Nephron progenitor cell (in vitro differentiated cells): ENCODE measurements at places on chromosomes 1 and 21.

- no peak for DNase-seq
Measured at GRCh38 chr1:104295511-104295910, 545.8 kb downstream of the AMY1C start.

DNA sequence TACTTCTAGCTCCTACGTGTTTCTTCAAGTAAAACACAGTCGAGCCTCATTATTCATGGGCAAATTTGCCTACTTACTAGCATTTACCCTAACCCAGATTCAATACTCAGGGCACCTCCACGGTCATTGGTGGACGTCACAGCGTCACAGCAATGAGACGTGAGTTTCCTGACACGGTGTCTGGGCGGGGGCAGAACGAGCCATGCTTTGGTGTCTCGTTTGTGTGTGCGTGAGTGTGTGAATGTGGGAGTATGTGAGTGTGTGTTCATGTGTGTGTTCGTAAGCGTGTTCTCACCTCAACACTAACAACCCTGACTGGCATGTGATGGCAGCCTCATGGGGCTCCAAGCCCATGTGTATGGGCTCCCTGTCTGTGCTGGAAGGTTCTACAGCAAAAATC lies 17.5 kb upstream of the COL18A1 start:
- no peak for DNase-seq

GRCh38 chr1:231177936-231178335 lies 16.1 kb downstream of the TRIM67 start:
- no peak for DNase-seq

- no peak for DNase-seq
Measured at GRCh38 chr1:79431340-79431739, 424.8 kb upstream of the ADGRL4 start.

DNA sequence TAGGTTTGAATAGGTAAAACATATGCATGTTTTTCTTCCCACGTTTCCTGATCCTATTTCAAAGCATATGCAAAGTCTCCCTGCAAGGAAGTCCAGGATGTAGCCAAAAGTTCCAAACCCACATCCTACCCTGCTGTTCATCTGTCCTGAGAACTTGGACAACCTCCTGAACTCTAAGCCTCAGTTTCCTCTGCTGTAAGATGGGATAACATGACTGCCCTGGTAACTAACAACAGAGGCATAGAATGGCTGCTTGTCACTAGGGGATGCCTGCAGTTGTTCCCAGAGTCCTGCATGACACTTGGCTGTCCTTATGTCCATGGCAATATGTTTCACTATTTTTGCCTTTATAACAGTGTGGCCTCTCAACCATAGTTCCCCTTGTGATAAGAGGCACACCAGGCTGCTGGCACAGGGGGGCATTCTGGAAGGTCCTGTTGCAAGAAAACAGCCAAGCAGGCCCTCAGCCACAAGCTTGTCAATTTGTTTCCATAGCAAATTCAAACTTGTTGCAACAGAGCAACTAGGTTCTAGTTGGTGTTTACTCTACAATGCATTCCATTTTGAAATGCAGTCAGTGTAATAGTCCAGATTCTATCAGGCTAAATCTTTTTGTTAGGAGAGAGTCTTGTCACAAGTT lies 1.5 kb upstream of the HDGF start:
- no peak for DNase-seq

- DNase-seq = no peak
Measured at GRCh38 chr1:187413405-187414169, 584.8 kb downstream of the PLA2G4A start.

DNA sequence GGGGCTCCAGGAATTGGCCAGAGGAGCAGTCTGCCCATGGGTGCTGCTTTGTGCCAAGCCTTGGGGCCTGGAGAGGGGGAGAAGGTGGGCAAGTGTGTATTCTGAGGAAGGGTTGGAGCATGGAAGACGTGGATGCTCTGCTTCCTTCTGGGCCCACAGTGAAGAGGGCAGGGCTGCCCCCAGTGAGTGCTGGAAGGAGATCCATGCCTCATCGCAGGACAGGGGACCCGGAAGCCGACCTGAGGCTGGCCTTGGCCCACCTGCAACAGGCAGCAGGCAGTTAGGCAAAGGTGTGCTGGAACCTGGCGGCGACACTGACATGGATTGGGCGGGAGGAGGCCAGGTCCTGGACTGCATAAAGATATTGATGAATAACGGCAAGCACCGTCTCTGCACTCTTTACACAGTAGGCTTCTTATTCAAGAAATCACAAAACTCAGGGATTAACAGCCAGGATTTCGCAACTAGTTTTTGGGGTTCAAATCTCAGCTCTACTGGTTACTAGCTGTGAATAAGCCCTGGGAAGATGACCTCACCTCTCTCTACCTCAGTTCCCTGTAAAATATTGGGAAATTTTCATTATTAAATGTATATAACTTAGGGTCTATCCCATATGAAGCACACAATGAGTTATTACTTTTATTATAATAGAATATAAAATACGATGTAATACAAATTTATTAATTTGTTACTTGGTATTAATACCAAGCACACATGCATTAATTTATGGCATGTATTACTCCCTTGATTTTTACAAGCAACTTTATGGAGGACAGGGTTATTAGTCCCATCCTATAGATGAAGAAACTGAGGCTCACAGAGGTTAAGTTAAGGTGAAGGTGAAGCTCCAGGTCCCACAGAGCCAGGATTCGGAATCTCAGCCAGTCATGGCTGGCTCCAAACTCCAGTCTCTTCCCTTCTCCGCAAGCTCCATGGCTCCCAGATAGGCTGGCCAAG lies 62.3 kb downstream of the DHRS3 start:
- DNase-seq = no peak

GRCh38 chr1:87169263-87169910 lies 159.3 kb upstream of the LMO4 start:
- DNase-seq = peak; percentile 42

DNA sequence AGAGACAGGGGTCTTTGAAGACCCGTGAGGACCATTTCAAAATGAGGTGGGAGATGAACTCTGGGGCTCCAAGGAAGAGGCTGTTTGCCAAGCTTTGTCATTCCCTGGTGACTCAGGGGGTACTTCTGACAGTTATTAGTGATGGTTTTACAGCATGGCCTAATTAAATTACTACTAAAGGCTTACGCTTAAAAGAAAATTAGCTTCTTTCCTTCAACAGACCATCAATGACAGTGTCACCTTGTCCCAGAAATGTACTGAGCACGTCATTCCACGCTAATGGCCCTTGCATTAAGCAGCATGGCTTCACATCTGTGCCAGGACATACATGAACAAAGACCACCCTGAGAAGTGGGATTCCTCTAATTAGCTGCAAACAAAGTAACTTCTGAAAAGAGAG lies 5.1 kb upstream of the UTS2 start:
- DNase-seq = no peak

DNA sequence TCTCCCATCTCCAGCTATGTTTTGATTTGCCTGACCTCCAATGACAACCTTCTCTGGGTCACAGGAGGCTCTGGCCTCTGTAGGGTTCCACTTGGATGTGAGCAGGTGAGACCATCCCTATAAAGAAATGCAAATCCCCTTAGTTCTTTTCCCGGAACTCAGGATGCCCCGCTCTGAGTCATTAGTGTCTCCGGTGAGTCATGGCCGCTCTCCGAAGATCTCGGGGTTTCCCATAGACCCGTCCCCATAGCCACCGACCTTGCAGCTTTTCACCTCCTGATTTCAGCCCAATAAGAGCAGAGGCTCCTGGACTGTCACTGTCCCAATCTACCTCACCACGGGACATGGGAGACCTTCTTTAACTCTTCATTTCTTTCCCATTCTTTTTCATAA lies 98.2 kb downstream of the PGBD5 start:
- no peak for DNase-seq

- DNase-seq = peak; percentile 31
Measured at GRCh38 chr1:244865028-244865371, 657 bp upstream of the HNRNPU start.

DNA sequence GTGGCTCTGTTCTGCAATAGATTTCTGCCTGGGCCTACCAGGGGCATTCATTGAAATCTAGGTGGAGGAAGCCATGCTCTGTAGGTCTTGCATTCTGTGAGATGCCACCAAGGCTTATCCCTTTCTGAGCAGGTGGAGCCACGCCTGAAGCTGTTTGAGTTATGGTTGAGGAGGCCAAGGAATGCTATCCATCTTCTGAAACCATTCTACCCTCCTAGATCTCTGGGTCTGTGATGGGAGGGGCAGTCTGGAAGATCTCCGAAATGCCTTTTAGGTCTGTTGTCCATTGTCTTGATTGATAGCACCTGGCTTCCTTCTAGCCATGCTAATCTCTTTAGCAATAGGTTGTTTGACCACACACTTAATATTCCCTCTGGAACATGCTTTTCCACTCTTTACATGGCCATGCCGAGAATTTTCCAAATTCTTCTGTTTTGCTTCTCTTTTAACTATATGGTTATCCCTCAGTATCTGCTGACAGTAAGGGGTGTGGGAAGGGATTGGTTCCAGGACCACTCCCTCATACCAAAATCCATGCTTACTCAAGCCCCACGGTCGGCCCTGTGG lies 45.2 kb downstream of the AK4 start:
- DNase-seq = no peak

GRCh38 chr1:224850446-224850845 lies 79.0 kb upstream of the DNAH14 start:
- DNase-seq = no peak

DNA sequence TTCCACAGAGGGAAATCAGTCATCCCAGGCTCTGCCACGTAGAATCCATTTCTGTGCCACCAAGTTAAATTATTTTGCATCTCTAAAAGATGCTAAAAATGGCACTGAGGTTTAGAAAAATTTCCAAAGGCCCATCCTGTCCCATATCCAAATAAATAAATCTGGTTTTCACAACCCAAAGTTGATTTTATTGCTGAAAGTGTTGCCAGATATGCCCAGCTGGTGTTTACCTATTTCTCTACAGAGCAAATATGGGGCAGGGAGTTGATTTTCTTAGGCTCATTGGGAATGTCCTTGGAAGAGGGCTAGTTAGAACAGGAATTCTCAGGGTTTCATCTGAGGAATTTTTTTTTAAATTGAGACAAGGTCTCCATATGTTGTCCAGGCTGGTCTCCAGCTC lies 19.0 kb downstream of the MAP1LC3C start:
- DNase-seq = no peak

DNA sequence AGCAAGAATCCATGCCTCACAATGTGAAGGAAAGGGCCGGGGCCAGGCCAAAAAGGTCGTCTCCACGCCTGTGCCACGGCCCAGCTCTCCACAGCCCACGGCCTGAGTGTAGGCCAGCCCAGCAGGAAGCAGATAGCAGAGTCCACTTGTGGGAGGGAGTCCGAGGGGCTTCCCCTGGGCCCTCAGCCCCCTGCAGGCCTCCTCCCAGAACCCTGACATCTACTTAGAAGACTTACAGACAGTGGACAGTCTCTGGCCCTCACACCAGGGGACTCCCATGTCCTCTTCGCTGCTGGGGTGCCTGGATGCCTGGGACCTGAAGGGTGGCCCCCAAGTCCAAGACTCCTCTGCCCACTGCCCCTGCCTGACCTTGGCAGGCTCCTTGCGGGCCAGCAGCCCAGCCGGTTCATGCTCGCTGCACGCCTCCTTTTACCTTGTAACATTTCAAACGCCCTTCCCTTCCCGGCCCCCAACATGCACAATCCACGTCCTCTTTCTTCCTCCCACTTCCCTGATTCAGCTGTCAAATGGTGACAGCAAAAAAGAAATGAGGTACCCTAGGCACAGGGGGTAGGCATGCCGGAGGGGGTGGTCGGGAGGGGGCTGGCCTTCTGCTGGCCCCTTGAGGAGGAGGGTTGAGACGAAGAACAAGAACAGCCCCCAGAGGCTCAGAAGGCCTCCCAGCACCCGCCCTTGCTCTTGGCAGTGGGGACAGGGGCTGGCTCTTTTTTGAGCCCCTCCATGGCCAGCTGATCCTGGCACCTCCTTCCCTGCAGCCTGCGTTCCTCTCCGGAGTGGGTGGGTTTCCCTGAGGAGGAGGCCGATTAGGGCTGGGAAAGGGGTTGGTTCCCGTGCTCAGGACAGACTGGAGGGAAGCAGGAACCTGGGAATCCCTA lies 997 bp upstream of the PTPN7 start:
- DNase-seq = no peak

DNA sequence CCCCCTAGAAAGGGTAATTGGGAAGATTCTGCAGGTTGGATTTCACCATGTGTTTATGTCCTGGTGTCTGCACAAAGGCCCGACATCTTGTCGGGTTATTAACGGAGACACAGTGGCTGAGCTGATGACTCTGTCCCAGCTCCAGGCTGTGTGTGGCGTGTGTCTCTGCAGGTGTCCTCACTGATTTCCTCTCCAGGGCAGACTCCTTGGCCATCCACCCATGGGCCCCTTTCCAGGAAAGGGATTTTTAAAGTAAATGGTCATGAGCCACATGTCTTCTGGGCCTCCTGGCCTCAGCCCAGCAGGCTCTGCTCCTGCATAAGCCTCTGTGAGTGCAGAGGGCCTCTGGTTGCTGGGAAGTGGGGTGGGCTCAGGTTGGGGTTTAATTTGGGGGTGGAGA lies 418.7 kb upstream of the VAMP3 start:
- no peak for DNase-seq

DNA sequence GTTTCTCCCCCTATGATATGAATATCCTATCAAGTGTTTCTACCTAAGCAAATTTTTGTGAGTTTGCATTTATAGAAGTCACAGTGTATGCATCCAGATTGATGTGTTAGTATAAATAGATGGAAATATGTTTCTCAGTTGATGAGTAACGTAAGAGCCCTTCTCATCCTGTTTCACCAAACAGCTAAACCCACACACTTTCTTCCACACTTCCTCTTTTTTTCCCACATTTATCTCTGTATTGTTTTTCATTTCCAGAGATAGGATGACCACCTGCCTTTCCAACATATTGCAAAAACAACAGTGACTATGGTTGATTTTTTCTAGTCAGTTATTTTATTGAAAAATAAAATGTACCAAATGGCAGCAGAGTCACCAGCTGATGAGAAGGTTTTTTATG lies 490.1 kb downstream of the NEGR1 start:
- no peak for DNase-seq

- DNase-seq = no peak
Measured at GRCh38 chr1:210582205-210582970, 253.7 kb downstream of the HHAT start.

- DNase-seq = no peak
Measured at GRCh38 chr21:34360488-34361241, 3.1 kb upstream of the KCNE2 start.

- DNase-seq = no peak
Measured at GRCh38 chr1:147509786-147510395, 31.4 kb upstream of the BCL9 start.

DNA sequence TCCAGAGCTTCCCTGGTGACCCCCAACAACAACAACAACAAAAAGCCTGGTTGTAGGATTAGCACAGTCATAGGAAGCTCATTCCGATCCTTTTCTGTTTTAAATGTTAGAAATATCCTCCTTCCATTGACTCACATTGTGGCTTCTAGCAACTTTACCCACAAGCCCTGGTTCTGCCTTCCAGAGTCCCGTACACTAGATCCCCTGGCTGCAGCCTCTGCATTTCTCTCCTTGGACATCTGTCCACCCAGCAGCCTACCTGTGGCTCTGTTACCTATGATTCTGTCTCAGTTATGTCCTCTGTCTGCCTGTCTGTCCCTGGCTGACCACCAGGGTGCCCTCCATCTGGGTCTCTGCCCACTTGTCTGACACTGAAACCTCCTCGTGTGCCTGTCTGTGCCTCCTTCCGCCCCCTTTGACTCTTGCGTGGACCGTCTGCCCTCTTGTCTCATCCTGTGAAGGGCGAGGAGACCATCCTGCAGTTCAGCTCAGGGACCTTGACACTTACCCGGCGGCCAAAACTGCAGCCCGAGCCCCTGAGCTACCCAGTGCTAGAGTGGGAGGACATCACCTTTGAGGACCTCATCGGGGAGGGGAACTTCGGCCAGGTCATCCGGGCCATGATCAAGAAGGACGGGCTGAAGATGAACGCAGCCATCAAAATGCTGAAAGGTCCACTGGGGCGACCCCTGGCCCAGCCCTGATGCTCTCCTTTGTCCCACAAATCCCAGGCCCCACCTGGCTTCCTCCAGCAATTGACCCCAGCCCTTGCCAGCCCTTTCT lies 16.1 kb downstream of the TIE1 start:
- no peak for DNase-seq
